ENCODE measurements at places on chromosomes 7 and 10. TPM values are rescaled to one million over a fixed set of nuclear protein-coding genes. Genes with fewer than 3 reads are reported as not detected.

GRCh38 chr10:87635498-87636312, 24.0 kb upstream of the PAPSS2 start:
- DNase-seq: peak; percentile 89

DNA sequence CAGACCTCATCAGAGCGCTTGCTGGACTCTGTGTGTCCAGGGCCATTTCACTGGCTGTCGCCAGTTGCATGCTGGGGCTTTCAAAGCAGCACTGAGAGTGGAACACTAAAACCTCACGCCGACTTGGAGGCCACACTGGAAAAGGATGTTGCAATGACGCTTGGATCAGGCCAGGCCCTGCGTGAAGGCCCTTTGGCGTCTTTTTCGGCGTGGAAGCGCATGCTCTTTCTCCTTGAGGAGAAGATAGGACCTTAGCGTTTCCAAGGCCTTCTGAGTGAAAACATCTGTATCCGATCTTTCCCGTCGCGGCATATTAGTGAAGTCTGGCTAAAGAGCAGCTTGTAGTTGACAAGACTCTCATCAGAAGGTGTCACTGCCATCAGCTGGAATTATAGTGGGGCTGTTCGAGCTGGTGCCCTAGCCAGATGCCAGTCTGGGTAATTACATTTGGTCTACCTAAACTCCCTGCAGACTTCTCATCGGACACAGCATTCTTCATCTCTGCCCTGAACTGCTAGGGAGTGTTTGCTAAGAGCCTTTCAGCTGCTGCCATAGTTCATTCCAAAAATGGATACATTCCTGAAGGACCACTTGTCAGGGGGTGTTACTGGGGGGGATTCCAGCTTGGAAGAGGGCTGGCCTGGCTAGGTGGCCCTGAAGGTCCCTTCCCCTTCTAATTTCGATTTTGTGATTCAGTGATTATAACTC, 167.7 kb upstream of the TCF7L2 start:
- no peak for DNase-seq

- DNase-seq: peak; percentile 73
Observed at GRCh38 chr10:110137142-110137545, 70.3 kb upstream of the MXI1 start.

GRCh38 chr7:87345962-87346371, 503 bp downstream of the CROT start:
- DNase-seq: peak; percentile 2

- no peak for DNase-seq
Observed at GRCh38 chr10:9140373-9140772, 1085.9 kb downstream of the GATA3 start.

GRCh38 chr7:47757921-47758411, 176.1 kb upstream of the TNS3 start:
- no peak for DNase-seq

GRCh38 chr10:116815641-116816415, 33.5 kb upstream of the ENO4 start:
- no peak for DNase-seq

GRCh38 chr10:123517901-123518300, 148.3 kb upstream of the GPR26 start:
- DNase-seq: no peak

- no peak for DNase-seq
Observed at GRCh38 chr10:71269301-71270288, 49.5 kb upstream of the SLC29A3 start.

Gene ZNF722
- total RNA-seq: not detected

Gene RTKN2
- under 0.01 TPM for total RNA-seq

Gene EPDR1
- 2.0 TPM for total RNA-seq

Gene PHKG1
- 0.20 TPM for total RNA-seq

Gene KLF14
- total RNA-seq: not detected

Measured in lung microvascular endothelial cell (primary cell).